ENCODE measurements at places on chromosomes 5 and 9.

DNA sequence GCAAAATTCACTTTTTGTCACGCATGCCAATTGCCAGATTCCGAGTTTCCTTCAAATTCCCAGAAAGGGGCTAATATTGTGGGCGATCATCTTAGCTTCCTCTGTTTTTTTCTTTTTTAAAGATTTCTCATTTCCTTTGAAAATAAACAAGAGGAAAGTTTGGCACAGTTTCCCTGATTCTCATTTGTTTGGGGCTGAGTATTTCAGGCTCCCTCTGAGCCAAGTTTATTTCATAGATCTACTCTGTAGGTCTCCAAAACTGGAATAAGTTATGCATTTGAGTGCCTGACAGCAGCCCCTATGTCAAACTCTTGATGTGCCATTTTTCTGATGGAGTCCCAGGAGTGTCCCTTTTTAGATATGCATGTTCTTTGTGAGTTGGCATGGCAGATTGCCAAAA, 1297.2 kb upstream of the WWC1 start:
- no peak for DNase-seq

DNA sequence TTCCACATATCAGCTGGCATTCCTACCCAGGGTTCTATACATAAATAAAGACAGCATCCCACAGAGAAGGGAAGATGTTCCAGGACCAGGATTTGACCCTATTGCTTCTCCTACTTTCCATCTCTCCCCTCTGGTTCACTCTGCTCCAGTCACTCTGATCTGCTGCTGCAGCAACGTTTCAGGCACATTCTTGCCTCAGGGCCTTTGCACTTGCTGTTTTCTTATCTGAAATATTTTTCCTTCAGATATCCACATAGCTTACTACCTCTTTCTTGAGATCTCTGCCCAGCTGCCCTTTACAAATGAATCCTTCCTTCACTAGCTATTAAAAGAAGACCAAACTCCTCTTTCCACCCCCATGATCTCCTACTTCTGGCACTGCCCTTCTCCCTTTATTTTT, 204.5 kb downstream of the SPOCK1 start:
- DNase-seq = no peak

- no peak for DNase-seq
These were observed 137.4 kb downstream of the LPAR1 start for GRCh38 chr9:110900917-110901316.

DNA sequence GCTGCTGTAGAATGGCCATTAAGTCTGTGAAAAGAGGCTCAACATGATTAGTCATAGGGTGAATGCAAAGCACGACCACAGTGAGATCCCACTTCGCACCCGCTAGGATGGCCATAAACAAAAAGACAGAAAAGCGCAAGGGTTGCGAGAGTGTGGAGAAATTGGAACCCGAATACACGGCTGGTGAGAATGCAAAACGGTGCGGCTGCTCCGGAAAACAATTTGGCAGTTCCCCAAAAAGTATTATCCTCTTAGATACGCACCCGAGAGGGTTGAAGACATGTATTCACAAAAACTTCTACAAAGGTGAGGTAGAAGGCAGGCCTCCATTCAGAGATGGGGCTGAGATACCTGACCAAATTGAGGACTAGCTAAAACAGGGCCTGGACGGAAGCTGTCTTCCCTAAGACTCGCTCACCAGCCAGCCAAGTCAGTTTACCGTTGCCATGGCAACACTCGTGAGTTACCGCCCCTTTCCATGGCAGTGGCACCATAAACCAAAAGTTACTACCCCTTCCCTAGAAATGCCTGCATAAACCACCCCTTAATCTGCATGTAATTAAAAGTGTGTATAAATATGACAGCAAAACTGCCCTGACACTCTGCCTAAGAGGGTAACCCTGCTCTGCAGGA, 726 bp upstream of the PSMB7 start:
- DNase-seq = no peak

DNA sequence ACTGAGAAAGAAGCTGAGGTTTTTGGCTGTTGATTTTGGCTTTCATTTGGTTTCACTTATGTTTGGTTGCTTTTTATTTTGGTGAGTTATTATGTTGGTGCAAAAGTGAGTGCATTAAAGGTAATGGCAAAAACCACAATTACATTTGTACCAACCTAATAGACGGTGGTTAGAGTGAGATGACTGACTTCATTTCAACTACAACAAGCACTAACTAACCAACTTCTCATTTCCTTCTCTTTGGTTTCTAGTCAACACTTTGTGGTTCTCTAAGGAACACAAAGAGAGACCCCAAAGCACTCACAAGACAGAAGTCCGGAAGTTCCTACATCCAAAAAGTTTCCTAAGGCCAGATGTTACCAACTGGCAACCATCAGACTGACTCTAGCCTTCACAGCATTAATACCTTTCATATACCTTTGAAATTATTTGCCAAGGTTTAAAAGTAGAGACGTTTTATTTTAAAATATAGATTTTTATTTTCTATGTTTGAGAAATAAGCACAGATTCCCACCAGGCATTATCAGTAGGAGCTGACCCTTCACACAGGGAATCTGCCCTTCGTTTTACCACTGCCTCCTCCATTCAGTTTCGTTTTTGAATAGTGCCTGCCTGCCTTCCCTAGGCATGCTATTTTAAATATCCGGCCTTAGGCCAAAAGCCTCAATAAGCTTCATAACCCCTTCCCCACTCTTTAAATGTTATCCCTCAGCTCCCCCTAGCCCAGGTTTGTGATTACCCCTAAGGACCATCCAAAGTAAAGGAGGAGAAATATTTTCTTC, 301.1 kb upstream of the PTGER4 start:
- DNase-seq = no peak

DNA sequence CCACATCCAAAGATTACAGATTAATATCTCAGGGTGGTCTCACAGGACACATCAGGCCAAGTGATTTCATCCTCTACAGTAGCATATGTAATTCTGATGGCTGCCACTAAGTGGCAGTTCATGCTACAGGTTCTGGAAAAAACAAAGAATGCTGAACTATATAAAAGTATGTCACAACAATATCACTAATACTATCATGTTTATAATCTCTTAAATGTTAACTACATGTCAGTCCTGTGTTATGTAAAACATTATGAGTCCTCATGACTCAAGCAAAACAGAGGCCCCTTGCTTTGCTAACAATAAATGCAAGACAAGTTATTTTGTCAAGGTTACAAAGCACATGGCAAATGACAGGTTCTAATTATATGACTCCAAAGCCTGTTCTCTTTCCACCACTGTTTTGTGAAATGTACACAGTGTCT, 233.2 kb downstream of the FBXL17 start:
- peak; percentile 18 for DNase-seq

GRCh38 chr9:8616414-8616813, 816.8 kb upstream of the DMAC1 start:
- DNase-seq = no peak

GRCh38 chr5:167263185-167263584, 1028.3 kb upstream of the WWC1 start:
- DNase-seq = no peak

GRCh38 chr5:38420691-38421390, 135.6 kb downstream of the LIFR start:
- DNase-seq = peak; percentile 63

GRCh38 chr9:115063058-115063845, 54.7 kb downstream of the TNC start:
- no peak for DNase-seq

DNA sequence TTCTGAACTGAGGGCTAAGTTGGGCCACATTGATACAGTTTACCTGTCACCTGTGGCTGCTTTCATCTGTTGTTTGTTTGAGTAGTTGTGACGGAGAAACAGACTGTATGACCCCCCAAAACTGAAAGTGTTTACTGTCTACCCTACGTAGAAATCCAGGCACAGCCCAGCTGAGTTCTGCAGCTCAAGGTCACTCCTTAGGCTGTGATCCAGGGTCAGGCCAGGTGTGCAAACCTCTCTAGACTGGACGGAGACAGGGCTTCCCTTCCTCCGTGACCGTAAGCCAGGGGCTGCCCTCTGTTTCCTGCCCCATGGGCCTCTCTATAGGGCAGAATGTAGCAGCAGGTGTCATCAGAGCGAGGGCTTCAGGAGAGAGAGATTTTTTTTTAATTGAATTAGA, 207.9 kb upstream of the OTULINL start:
- DNase-seq = no peak

GRCh38 chr5:54743997-54744788, 226.6 kb downstream of the SNX18 start:
- no peak for DNase-seq

DNA sequence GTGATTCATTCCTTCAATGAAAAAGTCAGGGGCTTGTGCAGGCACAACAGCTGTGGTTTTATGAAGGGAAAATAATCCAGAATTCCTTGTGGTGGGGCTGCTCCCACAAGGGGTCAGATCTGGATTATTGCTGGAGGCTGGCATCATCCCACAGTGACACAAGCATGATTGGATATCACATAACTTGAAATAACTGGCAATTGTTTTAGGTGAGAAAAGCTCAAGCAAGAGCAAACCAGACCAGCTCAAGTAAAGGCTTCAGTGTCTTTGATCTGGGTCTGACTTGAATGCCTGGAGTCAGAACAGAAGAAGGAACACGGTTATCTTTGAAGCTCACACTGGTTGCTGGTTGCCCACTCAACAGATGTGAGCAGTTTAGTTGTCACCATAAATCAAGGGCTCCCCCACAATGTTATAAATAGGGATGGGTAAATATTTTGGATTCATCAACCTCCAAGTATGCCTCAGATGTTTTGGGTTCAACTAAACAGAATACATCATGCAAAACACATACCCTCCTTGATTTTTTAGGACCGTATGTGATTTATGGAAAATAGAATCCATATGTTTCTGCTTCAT, 3.1 kb upstream of the ZNF474 start:
- DNase-seq = no peak

GRCh38 chr5:23352446-23352845, 155.0 kb upstream of the PRDM9 start:
- no peak for DNase-seq

- DNase-seq = no peak
These were observed 44.4 kb downstream of the FNBP1 start for GRCh38 chr9:129998491-129999140.

DNA sequence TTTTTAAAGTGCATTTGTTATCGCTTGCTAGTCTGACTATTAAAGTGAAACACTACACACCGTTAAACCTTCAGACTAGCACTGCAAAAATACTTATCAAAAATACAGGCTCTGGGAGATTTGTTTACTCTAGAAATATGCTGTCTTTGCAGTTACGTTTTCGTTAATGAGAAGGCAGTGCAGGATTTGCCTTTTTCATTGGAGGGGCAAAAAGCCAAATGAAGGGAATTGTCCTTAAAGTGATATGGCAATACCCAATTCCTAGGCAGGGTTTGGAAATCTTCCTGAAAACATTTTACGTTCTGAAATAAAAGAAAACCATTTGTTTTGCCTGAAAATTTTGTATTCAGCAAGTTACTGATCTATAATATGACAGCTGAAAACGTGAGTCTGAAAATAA, 1800.2 kb downstream of the MAT2B start:
- no peak for DNase-seq

DNA sequence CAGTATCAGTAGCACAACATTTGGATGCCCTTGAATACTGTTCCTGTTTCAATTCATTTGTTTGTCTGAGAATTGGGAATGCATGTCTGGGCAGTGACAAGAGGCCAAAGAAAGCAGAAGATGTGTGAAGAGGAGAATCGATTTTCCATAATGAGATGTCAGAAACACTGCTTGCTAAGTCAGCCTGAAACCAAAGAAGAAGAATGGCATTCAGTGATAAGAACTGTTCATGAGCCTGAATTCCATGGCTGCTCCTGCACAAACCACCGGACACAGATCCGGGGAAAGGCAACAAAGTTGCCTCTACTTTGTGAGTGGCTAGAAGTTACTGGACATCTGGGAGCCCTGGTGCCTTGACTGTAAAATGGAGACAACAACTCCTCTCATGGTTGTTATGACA, 207.2 kb upstream of the RASEF start:
- no peak for DNase-seq

DNA sequence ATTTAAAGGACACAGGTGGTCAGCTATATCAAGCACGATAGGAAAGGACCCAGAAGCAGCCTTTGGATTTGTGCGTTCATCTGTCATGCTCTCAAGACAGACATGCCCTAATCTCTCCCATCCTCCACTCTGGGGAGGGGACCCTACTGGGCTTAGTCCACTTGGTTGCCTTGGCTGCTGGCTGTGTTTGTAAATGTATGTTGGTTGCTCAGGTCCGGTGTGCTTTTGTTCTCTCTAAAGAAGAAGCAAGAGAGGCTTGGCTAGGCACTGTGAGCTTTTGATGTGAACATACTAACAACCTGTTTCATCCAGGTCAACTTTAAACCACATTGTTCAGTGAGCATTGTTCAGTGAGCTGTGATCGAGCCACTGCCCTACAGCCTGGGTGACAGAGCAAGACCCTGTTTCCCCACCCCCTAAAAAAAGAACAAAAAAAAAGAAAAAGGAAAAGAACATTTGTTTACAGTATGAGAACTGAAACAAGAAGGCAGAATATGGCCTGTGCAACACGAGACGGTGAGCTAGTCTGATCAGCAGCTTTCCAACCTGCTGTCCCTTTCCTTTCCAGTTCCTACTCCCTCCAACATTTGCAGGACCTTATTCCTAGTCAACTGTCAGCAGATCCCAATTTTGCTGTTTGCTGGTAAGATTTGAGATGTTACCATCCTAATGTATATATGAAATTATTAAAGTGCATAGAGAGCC, 228.3 kb downstream of the ARHGAP26 start:
- no peak for DNase-seq

- no peak for DNase-seq
These were observed 70.6 kb downstream of the SH3TC2 start for GRCh38 chr5:148992265-148992664.

- no peak for DNase-seq
These were observed 54.5 kb downstream of the BNC2 start for GRCh38 chr9:16816011-16816410.

DNA sequence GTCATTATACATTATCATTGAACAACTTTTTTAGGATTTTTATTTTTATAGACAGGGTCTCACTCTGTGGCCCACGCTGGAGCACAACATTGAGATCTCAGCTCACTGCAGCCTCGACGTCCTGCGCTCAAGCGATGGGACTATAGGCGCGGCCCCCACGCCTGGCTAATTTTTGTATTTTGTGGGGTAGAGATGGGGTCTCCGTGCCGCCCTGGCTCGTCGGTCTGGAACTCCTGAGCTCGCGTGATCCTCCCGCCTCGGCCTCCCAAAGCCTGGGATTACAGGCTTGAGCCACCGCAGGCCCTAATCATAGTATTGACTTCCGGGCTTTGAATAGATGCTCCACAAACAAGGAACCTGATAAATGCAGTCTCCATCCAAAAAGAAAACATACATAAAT, 1.4 kb upstream of the EDF1 start:
- DNase-seq = no peak

- no peak for DNase-seq
These were observed 668.3 kb downstream of the DNAH5 start for GRCh38 chr5:13276156-13276555.

- DNase-seq = no peak
These were observed 127.5 kb upstream of the POU5F2 start for GRCh38 chr5:93868851-93869250.

DNA sequence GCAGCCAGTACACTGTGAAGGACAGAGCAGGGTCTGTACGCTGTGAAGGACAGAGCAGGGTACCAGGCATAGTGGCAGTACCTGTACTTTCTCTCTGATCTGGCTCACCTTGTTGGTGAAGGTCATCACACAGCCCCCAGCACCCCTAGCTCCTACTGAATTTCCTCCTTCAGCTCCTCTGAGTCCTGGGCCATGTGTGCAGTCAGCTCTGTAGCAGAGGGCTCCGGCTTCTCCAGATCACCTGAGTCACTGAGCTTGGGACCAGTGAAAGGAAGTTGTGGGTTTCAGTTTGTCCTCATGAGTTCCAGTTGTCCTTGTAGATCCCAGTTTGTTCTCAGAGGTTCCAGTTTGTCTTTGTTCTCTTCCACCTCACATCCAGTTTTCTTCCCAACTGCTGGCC, 5.5 kb downstream of the NUDT2 start:
- DNase-seq = no peak

All from Panc1 (cell line).